ENCODE measurements at places on chromosomes 2 and 18. TPM values are rescaled to one million over a fixed set of nuclear protein-coding genes. Genes with fewer than 3 reads are reported as not detected.

The LHCGR gene
- total RNA-seq: not detected

The IL1A gene
- not detected for total RNA-seq

The SOX11 gene
- total RNA-seq: not detected

The SPDYA gene
- total RNA-seq: 1.2 TPM

The SNTG2 gene
- 1.6 TPM for total RNA-seq

The DSG1 gene
- not detected for total RNA-seq

DNA sequence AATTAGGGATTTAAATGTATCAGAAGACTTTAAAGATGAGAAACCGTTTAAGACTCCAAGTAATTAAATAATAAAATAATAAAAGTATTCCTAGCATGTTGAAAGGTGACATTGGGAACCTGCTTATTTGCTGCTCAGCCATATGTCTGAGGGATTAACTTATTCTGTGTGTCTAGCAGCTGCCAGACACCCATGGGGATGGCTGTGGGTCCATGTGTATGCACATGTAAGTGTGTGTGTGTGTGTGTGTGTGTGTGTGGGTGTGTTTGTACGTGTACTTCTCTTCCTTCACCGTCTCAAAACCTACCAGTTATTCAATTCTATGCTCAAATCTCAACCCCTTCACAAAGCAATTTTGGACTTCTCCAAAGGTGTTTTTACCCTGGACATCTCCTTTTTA lies 124.5 kb downstream of the SETBP1 start:
- no peak for DNase-seq

DNA sequence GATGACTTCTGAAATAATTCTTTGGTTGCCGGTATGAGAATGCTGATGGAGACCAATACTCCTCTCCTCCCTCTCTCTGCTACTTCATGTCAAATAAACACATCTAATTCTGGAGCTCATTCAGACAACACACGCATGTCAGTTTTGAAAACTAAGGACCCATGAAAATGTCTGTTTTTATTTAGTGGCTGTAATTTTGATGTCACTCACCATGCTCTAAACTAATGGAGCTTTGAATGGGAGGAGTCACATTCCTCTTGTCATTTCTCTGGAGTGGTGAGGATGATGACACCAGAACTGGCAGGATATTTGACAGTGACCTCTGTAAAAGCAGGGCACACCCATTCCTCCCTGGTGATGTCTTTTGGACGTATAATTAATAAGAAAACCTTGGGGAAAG lies 163.0 kb downstream of the PHLPP1 start:
- DNase-seq: no peak

- DNase-seq: no peak
Observed at GRCh38 chr2:191866675-191867506, 20.0 kb upstream of the CAVIN2 start.

GRCh38 chr2:57908736-57909161 lies 137.9 kb upstream of the VRK2 start:
- DNase-seq: no peak

DNA sequence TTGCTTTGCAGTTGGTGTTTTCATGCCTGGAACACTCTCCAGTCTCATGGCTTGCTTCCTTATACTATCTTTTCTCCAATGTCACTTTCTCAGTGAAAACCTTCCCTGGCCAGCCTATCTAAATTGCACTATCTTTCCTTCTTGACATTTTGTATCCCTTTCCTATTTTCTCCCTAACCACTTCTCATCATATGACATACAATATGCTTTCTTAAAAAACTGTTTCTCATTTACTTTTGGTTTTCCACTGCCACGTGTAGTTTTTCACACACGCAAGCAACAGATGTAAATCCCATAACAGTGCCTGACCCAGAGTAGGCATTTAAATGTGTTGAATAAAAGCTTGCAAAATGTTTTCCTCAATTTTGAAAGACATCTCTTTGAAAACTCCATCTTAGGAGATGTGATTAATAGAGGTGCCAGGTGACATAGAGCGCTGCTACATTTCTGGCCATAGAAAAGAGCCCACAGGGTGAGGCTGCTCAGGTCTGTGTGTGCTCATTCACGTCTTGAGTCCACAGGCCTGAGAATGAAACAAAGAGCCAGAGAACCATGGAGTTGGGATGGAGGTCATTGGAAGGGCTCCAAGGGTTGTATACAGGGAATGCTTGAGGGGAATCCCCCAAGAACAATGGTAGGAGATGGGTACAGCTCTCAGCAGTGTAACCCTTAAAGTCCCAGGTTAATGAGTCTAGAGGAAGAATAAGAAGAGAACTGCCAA lies 12.7 kb downstream of the ZNF24 start:
- DNase-seq: no peak

- DNase-seq: no peak
Observed at GRCh38 chr2:74149247-74149525, 1.5 kb upstream of the BOLA3 start.

GRCh38 chr2:176518823-176519222 lies 249.6 kb downstream of the MTX2 start:
- no peak for DNase-seq

DNA sequence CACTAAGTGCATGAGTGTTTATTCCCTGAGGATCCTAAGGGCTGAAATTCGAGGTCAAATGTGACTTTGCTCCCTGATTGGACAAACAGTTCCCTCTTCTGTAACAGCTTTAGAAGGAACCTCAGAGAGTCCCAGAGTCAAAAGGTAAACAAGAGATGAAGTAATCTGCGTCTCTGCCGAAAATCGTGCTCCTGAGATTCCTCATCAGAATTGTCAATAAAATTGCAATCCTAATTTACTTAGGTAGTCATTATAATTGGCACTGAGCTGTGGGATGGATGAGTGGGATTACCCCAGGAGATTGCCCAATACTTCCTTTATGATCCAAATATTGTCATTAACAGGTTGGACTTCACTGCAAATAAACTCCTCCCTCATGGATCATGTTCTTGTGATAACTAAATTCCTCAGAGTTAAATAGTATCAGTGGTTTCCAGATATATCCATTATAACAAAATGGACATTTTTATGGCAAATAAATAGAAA lies 907 bp upstream of the SUCLG1 start:
- DNase-seq: no peak

- no peak for DNase-seq
Observed at GRCh38 chr2:42328148-42328833, 32.7 kb downstream of the COX7A2L start.

DNA sequence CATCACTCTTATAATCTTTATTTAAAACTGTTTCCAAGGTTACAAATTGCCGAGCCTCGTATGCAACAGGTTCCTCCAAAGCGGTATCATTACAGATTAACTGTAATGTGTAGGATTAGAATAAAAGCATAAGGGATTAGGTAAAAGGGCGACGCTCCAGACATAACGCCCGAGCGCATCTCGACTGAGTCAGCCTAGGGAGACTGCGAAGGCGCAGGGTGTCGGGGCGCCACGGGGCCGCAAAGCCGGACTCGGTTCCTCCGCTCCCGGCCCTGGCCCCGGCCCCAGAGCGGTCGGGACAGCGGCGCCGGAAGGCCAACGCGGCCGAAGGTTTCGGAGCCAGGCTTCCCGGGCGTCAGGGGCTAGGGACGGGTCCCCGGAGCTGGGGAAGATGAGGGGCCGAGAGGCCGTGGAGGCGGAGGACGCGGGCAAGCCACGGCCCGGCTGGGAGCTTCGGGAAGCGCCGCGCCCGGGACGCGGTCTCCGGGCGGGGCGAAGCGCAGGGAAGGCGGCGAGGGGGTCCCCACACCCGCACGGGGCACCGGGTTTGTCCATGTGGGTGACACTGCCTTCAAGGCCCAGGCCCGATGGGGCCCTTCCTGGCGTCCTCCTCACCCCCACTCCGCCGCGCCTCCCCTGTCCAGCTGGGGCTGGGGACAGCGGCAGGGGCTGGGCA lies 12.9 kb upstream of the SIX3 start:
- no peak for DNase-seq

DNA sequence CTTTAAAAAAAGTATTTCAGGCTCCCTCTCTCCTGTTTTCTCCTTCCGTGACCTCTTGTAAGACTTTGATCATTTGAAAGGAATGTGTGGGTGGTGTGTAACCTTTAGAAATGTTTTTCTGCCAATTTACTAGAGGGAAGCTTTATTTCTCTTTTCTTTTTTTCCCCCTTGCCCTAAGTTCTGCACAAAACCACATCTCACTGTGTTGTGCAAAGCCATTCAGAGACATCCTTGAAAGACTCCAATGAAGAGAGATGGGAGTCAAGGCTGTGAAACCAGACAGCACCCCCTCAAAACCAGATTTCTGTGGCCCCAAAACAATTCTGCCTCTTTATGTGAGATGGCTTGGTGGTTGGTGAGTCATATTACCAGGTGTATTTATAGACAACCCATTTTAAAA lies 184.6 kb upstream of the ERBB4 start:
- no peak for DNase-seq

- DNase-seq: peak; percentile 79
Observed at GRCh38 chr2:96870626-96871255, 861 bp upstream of the SEMA4C start.

DNA sequence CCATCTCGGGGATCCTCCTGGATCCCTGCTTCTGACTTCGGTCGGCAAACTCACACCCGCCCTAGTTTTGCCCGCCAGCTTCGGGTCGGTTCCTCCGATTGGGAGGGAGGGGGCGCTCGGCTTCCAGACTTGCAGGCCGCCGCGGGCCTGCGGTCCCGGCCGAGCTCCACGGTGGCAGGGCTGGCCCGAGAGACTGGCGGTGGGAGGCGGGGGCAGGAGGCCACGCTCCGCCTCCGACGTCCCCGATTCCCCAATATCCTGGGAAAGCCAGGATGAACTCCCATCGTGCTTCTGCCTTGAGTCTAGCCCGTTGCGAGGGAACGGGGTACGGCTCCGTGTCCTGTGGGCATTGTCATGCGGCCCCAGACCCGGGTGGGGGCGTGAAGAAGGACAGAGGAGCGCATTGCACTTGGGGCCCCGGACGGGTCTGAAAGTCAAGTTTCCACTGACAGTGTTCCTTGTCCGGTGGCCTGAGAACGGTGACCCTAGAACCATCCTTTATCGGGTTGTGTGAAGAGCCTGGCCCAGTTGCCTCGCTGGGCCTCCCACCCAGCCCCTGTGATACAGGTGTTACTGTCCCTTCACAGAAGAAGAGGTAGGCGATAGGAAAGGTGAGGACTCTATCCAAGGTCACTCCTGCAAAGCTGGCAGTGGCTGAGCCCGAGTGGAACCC lies 2.4 kb upstream of the INHBB start:
- DNase-seq: peak; percentile 66

GRCh38 chr2:48711343-48711742 lies 44.2 kb downstream of the LHCGR start:
- no peak for DNase-seq

DNA sequence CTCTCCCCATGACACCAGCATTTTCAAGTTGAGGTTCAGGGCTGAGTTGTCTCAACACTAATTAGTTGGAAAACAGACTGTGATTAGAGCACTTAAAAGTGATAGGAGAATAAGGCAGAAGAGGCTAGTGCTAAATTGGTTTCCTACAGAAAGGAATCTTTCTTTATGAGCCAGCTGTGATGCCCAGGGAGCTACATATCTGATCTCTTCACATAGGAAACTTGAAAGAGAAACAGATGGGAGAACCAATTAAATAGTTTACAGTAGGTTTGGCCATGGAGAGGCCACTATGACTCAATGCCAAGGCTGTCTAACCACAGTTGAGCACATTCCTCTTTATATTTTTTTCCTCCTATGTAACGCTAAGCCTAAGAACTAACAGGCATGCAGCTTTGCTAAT lies 418.3 kb upstream of the CYRIA start:
- DNase-seq: no peak

DNA sequence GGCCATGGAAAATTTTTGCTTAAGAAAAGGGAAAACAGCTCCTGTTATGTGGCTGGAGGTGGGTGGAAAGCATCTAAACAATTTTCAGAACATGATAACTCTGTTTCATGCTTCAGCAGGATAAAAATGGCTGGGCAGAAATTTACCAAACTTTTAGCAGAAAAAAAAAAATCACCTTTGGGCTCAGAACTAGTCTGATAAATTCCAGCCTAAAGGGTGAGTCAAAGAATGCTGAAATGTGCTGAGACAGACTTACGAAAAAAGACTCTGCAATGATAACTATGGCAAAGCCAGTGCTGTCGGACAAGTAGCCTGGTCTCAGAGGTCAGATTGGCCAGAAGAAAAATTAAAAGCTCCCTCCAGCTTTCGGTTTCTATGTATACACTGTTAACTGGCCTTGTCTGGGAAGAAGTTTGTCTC lies 123.6 kb downstream of the LRATD1 start:
- no peak for DNase-seq

- DNase-seq: no peak
Observed at GRCh38 chr2:157229572-157229971, 27.9 kb upstream of the GALNT5 start.

Data from activated CD8-positive, alpha-beta T cell treated with anti-CD3 and anti-CD28 coated beads, Interleukin-2, amount 10 ng/mL, durations not matched to agents 7 days and 5 days (primary cell).